ENCODE measurements at places on chromosomes 7 and 10.

- DNase-seq = no peak
These were observed 128.6 kb downstream of the ADCY1 start for GRCh38 chr7:45702751-45703150.

GRCh38 chr10:67017218-67017617, 91.4 kb downstream of the LRRTM3 start:
- no peak for DNase-seq

GRCh38 chr10:94210440-94211168, 152.1 kb downstream of the NOC3L start:
- DNase-seq = no peak

- peak; percentile 52 for DNase-seq
These were observed 1.3 kb upstream of the ITPRIP start for GRCh38 chr10:104339469-104340110.

DNA sequence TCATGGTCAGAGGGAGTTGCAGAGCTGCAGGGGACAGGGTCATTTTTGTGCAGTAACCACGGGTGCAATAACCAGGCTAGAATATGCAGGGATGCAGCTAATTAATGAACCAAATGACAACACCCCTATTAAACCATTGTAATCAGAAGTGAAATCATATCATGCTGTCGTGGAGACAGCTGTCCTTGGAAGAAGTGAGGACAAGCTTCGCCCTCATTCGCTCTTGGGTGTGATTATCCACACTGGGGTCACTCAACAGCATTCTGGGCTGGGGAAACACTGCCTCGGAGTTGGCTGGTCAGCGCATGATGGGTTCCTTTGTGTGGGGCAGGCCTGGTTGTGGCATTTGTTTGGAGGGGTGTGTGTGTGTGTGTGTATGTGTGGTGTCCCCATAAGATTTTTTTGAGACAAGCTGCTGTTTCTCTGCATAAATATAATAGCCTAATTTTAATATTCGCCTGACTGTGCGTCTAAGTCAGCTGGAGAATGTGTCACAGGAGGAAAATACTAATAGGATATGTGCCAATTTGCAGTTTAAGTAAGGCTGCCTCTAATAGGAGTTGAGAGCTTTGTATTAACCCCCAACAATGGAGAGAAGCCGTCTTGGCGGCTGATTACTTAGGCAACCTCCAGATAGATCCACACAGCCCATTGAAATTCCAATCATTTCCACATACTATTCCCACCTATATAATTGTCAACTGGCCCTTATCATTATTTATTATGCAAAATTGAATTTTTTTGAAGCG, 149.4 kb downstream of the DNAJB6 start:
- no peak for DNase-seq

DNA sequence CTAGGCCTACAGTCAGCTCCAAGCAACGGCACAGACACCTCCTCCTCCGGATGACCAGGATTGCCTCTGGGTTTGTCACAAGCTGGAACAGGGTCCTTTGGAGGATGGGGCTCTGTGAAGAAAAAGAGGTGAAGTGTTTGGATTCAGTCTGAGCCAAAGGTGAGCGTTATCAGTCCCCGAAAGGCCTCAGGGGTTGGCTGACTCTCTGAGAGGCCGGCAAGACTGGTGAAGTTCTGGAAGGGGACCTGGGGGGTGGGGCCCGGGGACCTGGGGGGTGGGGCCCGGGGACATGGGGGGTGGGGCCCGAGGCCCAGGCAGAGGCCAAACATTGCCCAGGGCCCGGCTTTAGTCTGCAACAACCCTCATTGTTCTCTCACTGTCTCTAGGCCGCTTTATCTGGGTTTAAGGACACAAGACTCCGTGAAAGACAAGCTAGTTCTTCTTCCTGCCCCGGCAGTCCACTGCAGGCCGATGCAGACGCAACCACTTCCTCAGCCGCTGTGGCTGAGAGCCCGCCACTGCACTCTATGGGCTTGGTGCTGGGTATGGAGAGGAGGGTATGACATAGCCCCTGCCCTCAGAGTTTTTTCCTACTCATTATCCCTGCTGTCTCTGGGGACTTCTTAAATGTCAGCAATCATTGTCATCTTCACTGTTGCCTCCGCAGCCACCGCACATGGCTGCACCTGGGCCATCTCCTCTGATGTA, 27.4 kb upstream of the PSAP start:
- no peak for DNase-seq

- DNase-seq = no peak
These were observed 202.2 kb downstream of the PHF14 start for GRCh38 chr7:11175887-11176286.

- DNase-seq = no peak
These were observed 638.5 kb downstream of the CCSER2 start for GRCh38 chr10:84966708-84967441.

DNA sequence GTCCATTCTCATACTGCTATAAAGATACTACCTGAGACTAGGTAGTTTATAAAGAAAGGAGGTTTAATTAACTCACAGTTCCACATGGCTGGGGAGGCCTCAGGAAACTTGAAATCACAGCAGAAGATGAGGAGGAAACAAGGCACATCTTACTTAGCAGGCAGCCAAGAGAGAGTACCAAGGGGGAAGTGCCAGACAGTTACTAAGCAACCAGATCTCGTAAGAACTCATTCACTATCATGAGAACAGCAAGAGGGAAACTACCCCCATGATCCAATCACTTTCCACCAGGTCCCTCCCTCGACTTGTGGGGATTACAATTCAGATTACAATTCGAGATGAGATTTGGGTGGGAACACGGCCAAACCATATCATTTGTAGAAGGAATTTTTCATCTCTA, 36.3 kb downstream of the NHLRC2 start:
- DNase-seq = no peak

- DNase-seq = no peak
These were observed 186.7 kb upstream of the ANK3 start for GRCh38 chr10:60576130-60577069.

GRCh38 chr10:26832960-26833359, 27.8 kb downstream of the ABI1 start:
- DNase-seq = no peak

GRCh38 chr7:150332852-150333635, 8.4 kb downstream of the RARRES2 start:
- no peak for DNase-seq

DNA sequence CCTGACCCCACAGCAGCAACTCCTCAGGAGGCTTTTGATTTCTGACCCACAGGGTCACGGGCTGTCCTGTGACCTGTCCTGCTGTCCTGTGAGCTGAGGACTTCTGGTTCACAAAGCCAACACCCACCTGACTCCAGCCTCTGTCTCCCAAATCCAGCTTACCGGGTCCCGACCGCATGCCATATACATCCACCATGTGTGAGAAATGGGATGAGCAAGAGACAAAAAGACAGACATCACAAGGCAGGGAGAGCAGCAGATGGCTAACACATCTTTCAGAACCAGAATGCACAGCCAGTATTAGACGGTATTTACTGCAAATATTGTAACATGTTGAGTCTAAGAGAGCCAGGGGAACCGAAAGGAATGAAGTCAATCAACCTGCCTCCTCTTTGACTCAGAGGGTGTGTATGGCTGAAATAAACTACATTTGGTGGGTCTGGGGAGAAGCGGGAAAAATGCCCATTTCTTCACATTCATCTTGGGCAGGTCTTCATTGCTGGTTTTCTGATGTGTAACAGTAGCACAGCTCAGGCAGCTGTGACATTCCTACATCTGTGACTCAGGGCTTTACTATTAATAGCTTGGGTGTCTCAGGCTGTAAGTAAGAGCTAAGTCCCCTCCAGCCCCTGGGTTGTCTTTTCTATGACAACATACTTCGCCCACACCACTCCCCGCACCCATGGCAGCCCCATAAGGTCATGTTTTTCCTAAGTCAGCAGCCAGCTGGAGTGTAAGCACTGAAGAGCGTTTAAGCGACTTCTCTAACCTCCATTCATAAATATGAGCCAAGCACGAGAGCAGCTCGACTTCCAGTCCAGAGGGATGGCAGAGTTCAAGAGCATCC, 25.0 kb downstream of the ABLIM1 start:
- peak; percentile 75 for DNase-seq

GRCh38 chr10:19930936-19931893, 115.0 kb downstream of the PLXDC2 start:
- no peak for DNase-seq

DNA sequence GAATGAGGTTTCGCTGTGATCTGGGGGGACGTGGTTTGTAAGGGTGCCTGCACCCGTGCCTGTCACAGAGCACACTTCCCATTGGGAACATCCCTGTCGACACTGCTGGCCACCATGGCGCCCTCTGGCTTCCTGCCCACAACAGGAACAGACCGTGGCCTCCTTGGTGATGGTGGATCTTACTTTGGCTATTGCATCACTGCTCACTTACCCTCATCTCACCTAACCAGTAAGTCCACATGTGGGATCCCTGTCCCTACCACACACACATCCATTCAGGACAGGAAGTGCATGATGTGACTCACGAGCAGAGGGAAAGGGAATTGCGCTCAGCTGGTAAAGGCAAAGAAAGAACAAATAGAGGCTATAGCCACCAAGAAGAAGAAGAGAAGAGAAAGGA, 26.2 kb upstream of the SEC61G start:
- no peak for DNase-seq

DNA sequence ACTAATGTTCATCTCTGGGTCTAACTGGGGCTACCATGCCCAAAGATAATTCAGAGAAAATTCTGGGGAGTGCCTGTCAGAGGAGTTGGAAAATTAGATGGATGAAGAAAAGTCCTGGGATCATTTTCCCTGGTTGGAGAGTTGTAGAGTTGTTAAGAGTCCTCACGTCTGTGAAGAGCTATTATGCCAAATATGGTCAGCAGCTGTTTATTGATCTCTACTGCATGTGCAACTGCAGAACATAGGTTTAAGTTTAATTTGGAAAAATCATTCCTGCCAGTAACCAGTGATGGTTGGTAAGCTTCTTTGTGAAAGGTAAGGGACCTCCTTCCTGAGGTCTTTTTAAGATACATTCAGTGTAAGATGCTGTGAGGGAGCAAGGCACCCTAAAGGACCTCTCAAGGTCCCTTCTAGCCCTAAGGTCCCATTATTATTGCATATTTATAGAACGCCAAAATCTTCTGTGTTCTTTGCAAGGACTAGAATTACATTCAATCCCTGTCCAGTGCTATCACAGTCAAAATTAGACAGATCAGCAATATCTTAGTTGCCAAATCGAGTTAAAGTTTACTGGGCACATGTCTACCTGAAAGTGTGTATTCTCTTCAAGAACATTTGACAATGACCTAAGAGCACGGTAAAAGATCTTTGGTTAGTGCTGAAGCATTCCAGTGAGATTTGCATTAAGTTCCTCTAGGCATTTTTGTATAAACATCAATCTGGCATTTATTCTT, 62.7 kb downstream of the VTI1A start:
- DNase-seq = no peak

DNA sequence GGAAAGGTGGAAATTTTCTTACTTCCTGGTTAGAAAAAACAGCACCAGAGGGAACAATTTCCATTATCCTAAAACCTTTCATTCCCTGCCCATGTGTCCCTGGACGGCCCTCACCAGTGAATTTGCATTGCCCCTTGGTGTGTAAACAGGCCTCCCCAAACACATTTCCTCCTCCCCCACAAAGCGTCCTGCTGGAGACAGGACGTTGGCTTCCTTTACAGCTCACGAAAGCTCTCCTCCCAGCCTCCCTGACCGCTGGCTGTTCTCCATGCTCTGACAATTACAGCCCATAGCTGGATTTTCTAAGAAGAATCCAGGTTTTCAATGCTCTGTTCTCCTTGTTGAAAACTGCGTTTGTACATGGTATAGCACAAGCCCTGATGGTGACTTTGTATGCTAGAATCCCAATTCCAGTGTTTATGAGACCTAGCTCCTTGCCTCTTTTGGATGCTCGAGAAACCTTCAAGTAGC, 724.2 kb upstream of the CELF2 start:
- no peak for DNase-seq

- DNase-seq = no peak
These were observed 76.8 kb upstream of the PITRM1 start for GRCh38 chr10:3249307-3249889.

DNA sequence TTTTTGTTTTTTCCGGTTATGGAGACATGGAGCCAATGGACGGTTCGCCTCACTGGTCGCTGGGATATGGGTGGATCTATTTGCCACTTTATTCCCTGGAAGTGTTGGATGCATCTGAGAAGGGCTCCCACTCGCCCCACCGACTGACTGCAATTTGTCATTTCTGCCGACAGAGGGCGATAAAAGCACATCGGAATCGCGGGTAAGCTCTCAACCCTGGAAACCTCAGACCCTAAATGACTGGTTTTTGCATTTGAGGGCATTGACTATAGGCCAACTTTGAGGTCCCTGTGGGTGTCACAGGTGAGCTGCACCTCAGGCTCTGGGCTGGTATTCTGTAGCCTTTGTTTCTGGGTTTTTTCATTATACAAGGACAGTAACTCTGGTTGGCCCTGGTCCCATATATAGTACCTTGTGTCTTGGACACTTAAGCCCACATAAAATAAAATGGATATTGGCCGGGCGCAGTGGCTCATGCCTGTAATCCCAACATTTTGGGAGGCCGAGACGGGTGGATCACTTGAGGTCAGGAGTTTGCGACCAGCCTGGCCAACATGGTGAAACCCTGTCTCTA, 11.9 kb upstream of the OPALIN start:
- DNase-seq = no peak

DNA sequence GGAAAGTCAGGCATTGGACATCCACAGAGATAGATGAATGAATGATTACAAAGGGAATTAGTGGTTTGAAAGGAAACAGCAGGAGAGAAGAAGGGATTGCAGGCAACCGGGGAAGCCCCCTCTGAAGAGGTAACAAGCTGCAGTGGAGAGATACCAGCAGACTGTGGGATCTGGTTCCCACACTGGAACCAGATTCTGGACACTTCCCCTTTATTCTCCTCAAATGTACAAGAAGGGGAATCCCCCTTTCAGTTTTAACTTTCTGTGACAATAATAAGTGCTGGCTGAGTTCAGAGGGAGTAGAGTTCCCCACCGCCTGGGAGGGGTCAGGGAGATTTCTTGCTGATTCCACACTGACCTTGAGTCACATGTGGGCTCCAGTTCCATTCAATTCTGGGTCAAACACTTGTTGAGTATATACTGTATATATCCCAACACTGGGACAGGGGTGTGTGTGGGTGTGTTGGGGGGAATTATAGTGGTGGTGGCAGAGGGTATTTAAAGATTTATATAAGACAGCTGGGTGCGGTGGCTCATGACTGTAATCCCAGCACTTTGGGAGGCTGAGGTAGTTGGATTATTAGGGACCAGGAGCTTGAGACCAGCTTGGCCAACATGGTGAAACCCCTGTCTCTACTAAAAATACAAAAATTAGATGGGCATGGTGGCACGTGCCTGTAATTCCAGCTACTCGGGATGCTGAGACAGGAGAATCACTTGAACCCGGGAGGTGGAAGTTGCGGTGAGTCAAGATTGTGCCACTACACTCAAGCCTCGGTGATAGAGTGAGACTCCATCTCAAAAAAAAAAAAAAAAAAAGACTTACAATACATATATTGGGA, 16.5 kb upstream of the DDIT4 start:
- no peak for DNase-seq

- DNase-seq = no peak
These were observed 36.0 kb upstream of the FRMD4A start for GRCh38 chr10:14366760-14367159.

- DNase-seq = peak; percentile 57
These were observed 44.2 kb downstream of the PDLIM1 start for GRCh38 chr10:95246582-95247051.
